ENCODE measurements at places on chromosomes 16 and 17. TPM values are rescaled to one million over a fixed set of nuclear protein-coding genes. Genes with fewer than 3 reads are reported as not detected.

TBC1D3E gene
- not detected for polyA plus RNA-seq

KIAA0753 gene
- polyA plus RNA-seq, result 4.9 TPM

LPO gene
- not detected for polyA plus RNA-seq

HSD17B2 gene
- 11.3 TPM for polyA plus RNA-seq

MYL11 gene
- polyA plus RNA-seq, result not detected

CBFA2T3 gene
- polyA plus RNA-seq, result 1.6 TPM

WFIKKN1 gene
- 1.5 TPM for polyA plus RNA-seq

TBX6 gene
- polyA plus RNA-seq, result 2.5 TPM

CCL1 gene
- not detected for polyA plus RNA-seq

TNFRSF13B gene
- polyA plus RNA-seq, result 1.8 TPM
